GM12878 (cell line): ENCODE measurements at places on chromosomes 5 and 9. TPM values are rescaled to one million over a fixed set of nuclear protein-coding genes. Genes with fewer than 3 reads are reported as not detected.

The PIGO gene
- polyA plus RNA-seq: 21.7 and 23.3 TPM in 2 replicates

GRCh38 chr5:134073404-134073803, 41.1 kb upstream of the TCF7 start:
- H3K4me1 ChIP-seq: peaks cover 28% of the 10 kb centered on the region
- no peak for DNase-seq
- H3K36me3 ChIP-seq: no peaks in the 10 kb centered on the region
- no peaks in the 10 kb centered on the region for H3K27me3 ChIP-seq
- no peak overlapping the region for H3K27ac ChIP-seq

DNA sequence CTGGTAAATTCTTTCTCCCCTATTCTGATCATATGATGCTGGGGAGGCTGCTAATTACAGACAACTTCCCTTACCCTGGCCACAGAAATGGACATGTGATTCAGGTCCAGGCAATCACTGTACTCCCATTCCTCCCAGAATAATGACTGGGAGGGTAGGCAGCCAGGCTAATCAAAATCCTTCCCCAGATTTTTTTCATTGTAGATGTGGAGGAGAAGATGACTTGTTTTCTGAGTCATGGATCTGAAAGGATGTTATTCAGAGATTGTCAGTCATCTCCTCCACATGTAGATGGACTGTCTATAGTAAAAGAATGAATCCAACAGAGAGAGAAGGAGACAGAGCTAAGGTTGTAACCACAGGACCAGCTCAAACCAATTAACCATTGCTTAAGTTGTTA, 123.9 kb upstream of the PUM3 start:
- no peak overlapping the region for H3K27ac ChIP-seq
- no peak overlapping the region for H3K4me3 ChIP-seq

DNA sequence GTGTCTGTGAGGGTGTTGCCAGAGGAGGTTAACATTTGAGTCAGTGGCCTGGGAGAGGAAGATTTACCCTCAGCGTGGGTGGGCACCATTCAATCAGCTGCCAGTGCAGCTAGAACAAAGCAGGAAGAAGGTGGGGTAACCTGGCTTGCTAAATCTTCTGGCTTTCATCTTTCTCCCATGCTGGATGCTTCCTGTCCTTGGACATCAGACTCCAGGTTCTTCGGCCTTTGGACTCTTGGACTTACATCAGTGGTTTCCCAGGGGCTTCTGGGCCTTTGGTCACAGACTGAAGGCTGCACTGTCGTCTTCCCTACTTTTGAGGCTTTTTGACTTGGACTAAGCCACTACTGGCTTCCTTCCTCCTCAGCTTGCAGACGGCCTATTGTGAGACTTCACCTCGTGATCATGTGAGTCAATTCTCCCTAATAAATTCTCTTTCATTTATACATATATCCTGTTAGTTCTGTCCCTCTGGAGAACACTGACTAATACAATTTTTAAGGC, 38.1 kb downstream of the PBX3 start:
- no peak overlapping the region for H3K4me3 ChIP-seq
- H3K4me1 ChIP-seq: no peaks in the 10 kb centered on the region
- H3K27me3 ChIP-seq: no peaks in the 10 kb centered on the region
- H3K36me3 ChIP-seq: peaks cover 7% of the 10 kb centered on the region

GRCh38 chr5:122400341-122400740, 88.3 kb downstream of the SNCAIP start:
- H3K36me3 ChIP-seq: no peaks in the 10 kb centered on the region
- no peaks in the 10 kb centered on the region for H3K27me3 ChIP-seq
- no peak for DNase-seq
- no peak overlapping the region for H3K27ac ChIP-seq
- no peaks in the 10 kb centered on the region for H3K4me1 ChIP-seq

DNA sequence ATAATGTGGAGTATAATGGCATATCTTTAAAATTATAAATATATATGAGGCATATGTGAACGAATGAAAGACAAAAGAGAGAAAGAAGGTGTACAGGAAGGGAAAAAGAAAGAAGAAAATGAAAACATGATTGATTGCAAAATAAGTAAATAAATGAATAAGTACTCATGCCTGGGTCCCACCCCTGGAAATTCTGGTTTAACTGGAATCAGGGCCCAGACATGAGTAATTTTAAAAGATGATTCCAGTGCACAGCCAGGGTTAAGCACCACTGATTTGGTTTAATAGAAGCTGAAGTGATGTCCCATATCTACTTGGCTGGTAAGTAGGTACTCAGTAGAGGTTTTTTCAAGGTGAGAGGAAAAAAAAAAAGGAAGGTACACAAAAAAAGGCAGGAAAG, 34.0 kb upstream of the HOMER1 start:
- DNase-seq: no peak
- no peaks in the 10 kb centered on the region for H3K27me3 ChIP-seq
- no peak overlapping the region for H3K27ac ChIP-seq
- no peaks in the 10 kb centered on the region for H3K36me3 ChIP-seq
- no peak overlapping the region for H3K4me3 ChIP-seq

DNA sequence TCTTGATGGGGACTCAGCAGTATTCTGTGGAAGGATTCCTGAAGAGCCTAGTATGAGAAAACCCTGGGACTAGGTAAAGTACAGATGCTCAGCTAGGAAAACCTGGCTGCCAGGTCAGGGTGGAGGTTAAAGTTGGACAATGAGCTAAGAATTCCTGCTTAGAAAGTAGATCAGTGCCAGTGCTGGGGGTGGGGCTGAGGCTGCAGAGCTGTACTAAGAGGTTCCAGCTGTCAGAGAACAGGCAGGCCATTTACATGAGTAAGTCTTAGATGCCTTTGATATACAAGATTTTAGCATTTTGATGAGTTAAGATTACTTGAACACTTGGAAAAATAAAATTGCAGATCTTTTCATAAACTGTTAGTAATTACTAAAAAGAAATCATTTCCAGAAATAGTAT, 332.3 kb upstream of the NUDT12 start:
- H3K27ac ChIP-seq: no peak overlapping the region
- no peak overlapping the region for H3K4me3 ChIP-seq
- no peak for DNase-seq
- no peaks in the 10 kb centered on the region for H3K36me3 ChIP-seq
- no peaks in the 10 kb centered on the region for H3K27me3 ChIP-seq
